Thoracic aorta (tissue), 2 donors: ENCODE measurements at places on chromosomes 12 and 14. TPM values are rescaled to one million over a fixed set of nuclear protein-coding genes. Genes with fewer than 3 reads are reported as not detected.

GRCh38 chr14:23119363-23120327 lies 590 bp upstream of the CEBPE start:
- H3K36me3 ChIP-seq, result no peaks in the 10 kb centered on the region
- H3K27me3 ChIP-seq, result no peaks in the 10 kb centered on the region
- no peak overlapping the region for H3K27ac ChIP-seq
- no peak for DNase-seq
- peaks cover 8% of the 10 kb centered on the region for H3K4me1 ChIP-seq
- H3K4me3 ChIP-seq, result no peak overlapping the region

DNA sequence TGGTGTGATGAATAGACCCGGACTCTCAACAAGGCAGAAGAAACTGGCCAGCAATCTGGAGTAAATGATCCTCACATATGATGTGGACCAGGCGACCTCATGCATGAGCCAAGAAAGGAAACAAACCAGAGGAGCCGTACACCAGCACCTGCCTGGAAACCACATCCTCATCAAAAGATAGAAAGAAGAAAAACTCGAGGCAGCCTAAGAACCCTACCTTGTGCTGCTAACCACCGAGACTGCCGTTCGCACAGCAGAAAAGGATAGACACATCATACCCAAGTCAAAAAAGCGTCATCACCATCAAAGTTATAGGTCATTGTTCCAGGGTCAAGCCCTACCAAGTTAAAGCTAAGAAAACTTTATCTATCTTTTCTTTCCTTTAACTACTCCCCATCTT lies 66.7 kb downstream of the RESF1 start:
- no peak overlapping the region for H3K4me3 ChIP-seq
- no peaks in the 10 kb centered on the region for H3K4me1 ChIP-seq
- H3K36me3 ChIP-seq, result no peaks in the 10 kb centered on the region
- no peaks in the 10 kb centered on the region for H3K27me3 ChIP-seq
- H3K27ac ChIP-seq, result no peak overlapping the region
- no peak for DNase-seq

DNA sequence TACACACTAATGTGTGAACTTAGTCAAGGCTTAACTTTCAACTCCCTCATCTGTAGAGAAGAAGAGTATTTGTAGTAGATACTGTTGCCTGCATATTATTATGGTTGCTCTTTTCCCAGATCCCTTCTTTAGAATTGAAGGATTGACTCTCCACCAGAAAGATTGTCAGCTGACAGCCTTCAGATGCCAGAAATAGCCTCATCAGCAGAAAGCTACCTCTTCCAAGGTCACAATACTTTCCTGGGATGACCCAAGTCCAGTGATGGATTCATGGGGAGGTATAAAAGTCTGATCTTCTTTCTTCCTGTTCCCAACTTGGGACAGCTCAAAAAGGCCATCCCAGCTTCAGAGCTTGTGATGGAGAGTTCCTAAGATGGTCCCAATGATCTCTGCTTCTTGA lies 78.2 kb downstream of the TBX5 start:
- no peaks in the 10 kb centered on the region for H3K27me3 ChIP-seq
- no peak overlapping the region for H3K4me3 ChIP-seq
- no peak overlapping the region for H3K27ac ChIP-seq
- no peaks in the 10 kb centered on the region for H3K36me3 ChIP-seq

GRCh38 chr14:35406506-35407305 lies 2.2 kb upstream of the NFKBIA start:
- H3K4me1 ChIP-seq, result peaks cover 14% of the 10 kb centered on the region
- H3K36me3 ChIP-seq, result peaks cover 19% of the 10 kb centered on the region

DNA sequence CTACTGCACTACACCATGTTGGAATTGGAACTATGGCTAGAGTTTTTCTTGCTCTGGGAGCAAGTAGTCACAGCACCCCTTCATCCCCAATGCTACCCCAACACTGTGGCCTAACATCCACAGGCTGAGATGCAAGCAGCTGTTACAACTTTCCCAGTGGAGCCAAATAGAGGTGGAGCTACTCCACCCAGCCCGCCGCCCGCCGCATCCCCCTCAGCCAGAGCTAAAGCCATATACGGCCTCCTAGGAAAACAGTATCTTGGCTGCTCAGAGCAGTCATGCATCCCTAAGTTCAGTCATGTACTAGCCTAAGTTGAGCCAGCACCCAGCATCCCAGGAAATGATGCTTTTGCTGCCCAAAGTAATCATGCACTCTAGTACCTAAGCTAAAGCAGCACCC lies 17.2 kb upstream of the GARIN2 start:
- DNase-seq, result no peak
- H3K4me3 ChIP-seq, result no peak overlapping the region
- peaks cover 6% of the 10 kb centered on the region for H3K36me3 ChIP-seq
- H3K4me1 ChIP-seq, result no peaks in the 10 kb centered on the region
- H3K27ac ChIP-seq, result no peak overlapping the region

DNA sequence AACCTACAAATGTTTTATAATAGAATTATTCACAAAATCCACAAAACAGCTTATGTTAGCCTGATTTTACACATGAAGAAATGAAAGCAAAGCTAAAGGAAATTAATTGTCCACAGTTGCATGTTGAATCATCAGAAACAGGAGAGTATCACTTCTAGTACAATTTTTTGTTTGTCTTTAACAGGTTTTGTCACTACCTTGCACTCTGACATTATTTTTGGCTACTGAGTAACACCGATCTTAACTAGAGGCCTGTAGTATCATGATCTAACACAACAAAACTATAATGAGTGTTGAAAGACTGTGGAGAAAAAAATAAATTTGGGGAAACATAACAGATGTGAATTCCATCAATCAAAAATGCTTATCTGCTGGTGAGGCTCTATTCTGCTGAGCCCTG lies 60.1 kb downstream of the TAOK3 start:
- no peaks in the 10 kb centered on the region for H3K36me3 ChIP-seq
- no peak overlapping the region for H3K4me3 ChIP-seq
- no peak overlapping the region for H3K27ac ChIP-seq
- no peak for DNase-seq

SCN8A gene
- total RNA-seq, result not detected

VASH1 gene
- total RNA-seq, result 21.5 TPM

GRCh38 chr14:42299692-42300091 lies 693.0 kb downstream of the LRFN5 start:
- H3K4me3 ChIP-seq, result no peak overlapping the region
- DNase-seq, result no peak
- H3K36me3 ChIP-seq, result no peaks in the 10 kb centered on the region
- H3K27ac ChIP-seq, result no peak overlapping the region

BATF gene
- 3.7 TPM for total RNA-seq

GRCh38 chr12:57236201-57236924 lies 6.9 kb downstream of the SHMT2 start:
- H3K4me1 ChIP-seq, result peaks cover 17% of the 10 kb centered on the region
- peak overlapping the region; percentile 47 for H3K4me3 ChIP-seq
- H3K27me3 ChIP-seq, result peaks cover 12% of the 10 kb centered on the region
- peak overlapping the region; percentile 34 for H3K27ac ChIP-seq
- DNase-seq, result no peak

GRCh38 chr12:68138480-68138879 lies 21.1 kb downstream of the IFNG start:
- H3K36me3 ChIP-seq, result no peaks in the 10 kb centered on the region
- DNase-seq, result no peak
- no peaks in the 10 kb centered on the region for H3K27me3 ChIP-seq
- H3K4me1 ChIP-seq, result no peaks in the 10 kb centered on the region
- no peak overlapping the region for H3K4me3 ChIP-seq
